Progenitor cell of endocrine pancreas (in vitro differentiated cells): ENCODE measurements at places on chromosomes 4 and X.

GRCh38 chr4:154073107-154073822, 284.4 kb upstream of the SFRP2 start:
- DNase-seq = no peak

GRCh38 chrX:25295466-25295865, 279.7 kb upstream of the ARX start:
- no peak for DNase-seq

DNA sequence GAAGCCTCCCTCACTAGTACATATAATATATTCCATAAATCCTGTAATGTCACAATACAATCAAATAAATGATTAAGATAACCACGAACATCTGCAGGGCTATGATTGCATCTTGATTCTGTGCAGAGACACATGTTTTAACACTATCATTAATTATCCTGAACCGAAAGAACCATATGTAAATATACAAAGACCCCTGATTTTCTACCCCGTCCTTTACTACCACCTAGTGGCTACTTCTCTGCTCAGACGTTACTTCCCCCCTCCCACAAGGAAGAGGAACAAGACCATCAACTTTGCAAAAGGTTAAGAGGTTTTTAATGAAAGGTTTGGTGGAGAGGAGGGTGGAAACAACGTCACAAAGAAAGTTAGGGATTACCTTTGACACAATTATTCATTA, 134.0 kb downstream of the COL4A6 start:
- no peak for DNase-seq

GRCh38 chr4:57270346-57270745, 160.2 kb upstream of the IGFBP7 start:
- no peak for DNase-seq

GRCh38 chr4:48420144-48420543, 63.0 kb upstream of the SLC10A4 start:
- no peak for DNase-seq

GRCh38 chr4:180380733-180381132, 1862.5 kb upstream of the TENM3 start:
- DNase-seq = no peak
